GM23248 (cell line): ENCODE measurements at places on chromosomes 11 and 22. TPM values are rescaled to one million over a fixed set of nuclear protein-coding genes. Genes with fewer than 3 reads are reported as not detected.
A peak's percentile ranks its signal among the peaks of the same experiment; 100 is the strongest.

Gene FBXO7
- total RNA-seq = 82.3 and 89.2 TPM in 2 replicates

Gene TPH1
- total RNA-seq = not detected in 2 replicates

Gene SCGB1C1
- not detected in 2 replicates for total RNA-seq

DNA sequence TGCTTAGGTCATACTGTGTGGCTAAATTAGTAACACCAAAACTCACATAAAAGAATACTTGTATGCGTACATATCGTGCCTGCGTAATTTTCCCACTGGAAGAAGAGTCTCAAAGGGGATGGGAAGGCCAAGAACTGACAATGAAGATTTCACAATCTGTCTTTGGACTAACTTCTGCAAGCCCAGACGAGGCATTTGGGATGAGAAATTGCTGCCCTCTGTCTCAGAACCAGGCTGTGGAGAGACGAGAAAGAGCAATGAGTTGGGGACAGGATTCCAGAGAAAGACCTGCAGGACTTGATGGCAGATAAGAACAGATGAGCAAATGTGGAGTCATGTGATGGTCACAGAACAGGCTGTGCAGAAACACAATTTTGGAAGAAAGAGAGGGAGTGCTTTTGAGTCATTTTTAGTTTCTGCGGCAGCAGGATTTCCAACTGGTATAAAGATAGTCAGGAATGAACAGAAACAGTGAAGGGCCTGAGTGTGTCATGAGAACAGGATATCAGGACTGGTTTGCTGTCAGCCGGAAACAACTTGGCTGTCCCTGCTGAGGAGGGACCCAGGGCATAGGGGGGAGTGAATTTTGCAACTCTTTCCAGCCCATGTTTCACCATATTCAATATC, 82.7 kb upstream of the CTSC start:
- DNase-seq = peak; percentile 95
- H3K4me1 ChIP-seq = peaks cover 36% of the 10 kb centered on the region
- H3K4me3 ChIP-seq = peak overlapping the region; percentile 6
- H3K27me3 ChIP-seq = no peaks in the 10 kb centered on the region
- no peaks in the 10 kb centered on the region for H3K36me3 ChIP-seq

DNA sequence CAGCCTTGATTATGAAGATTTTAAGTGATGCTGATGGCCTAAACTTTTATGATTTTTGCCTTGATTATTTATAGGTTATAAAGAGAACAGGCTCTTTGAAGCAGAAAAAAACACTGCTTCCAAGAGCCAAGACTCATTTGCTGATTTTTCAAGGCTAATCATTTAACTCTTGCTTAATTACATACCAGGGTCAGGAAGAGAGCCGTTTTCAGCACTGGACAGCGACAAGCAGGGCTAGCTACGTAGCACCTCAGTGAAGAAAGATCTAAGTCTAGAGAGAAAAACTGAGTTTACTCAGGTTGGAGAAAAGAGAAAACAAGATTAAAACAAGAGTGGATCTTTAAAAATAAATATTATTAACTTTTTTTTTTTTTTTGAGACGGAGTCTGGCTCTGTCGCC, 615.4 kb upstream of the B3GAT1 start:
- peak; percentile 44 for DNase-seq
- H3K4me3 ChIP-seq = no peak overlapping the region

DNA sequence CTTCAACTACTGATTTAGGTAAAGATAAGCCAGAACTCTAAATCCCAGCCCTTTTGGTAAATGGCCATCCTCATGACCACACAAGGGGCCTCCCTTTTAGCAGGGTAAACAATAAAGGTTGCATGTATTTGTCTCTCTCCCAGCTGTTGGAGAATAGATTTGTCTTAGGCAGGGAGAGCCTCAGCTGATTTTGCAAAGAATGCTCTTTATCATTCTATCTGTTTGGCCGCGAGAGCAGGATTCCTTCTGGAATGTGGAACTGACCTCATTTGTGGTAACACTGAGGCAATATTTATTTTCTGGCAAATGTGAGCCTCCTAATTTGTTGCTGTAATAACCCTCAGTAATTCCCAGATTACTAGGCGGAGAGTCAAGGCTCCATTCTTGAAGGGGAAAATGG, 15.3 kb downstream of the PTS start:
- DNase-seq = peak; percentile 81
- no peak overlapping the region for H3K4me3 ChIP-seq
- H3K36me3 ChIP-seq = peaks cover 23% of the 10 kb centered on the region
- H3K4me1 ChIP-seq = peaks cover 14% of the 10 kb centered on the region; the same call in 1 of the 2 replicates
- no peaks in the 10 kb centered on the region for H3K27me3 ChIP-seq
- H3K27ac ChIP-seq = peak overlapping the region; percentile 26; the same call in 1 of the 2 replicates

DNA sequence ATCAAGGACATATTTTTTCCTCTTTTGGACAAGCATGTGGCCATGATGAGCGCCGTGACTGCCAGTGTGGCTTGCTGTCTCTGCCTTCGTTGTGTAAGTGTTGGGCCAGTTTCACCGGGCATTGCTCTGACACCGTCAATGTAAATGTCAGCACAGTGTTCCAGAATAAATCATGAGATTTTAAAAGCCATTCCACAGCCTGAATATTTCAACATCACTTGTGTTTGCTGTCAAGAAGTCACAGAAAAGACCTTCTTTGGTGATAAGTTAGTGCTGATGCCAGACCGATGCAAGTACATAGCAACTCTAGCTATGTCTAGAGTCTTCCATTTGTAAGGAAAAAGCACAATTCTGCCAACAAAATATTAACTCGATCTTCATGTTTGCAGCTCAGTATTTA, 467.8 kb downstream of the TBC1D22A start:
- H3K27ac ChIP-seq = no peak overlapping the region
- no peaks in the 10 kb centered on the region for H3K4me1 ChIP-seq
- no peak for DNase-seq
- no peak overlapping the region for H3K4me3 ChIP-seq
- no peaks in the 10 kb centered on the region for H3K36me3 ChIP-seq
- no peaks in the 10 kb centered on the region for H3K27me3 ChIP-seq

GRCh38 chr11:1228921-1229451, 6.1 kb downstream of the MUC5B start:
- H3K4me1 ChIP-seq = no peaks in the 10 kb centered on the region
- no peaks in the 10 kb centered on the region for H3K36me3 ChIP-seq
- no peaks in the 10 kb centered on the region for H3K27me3 ChIP-seq
- H3K27ac ChIP-seq = no peak overlapping the region
- no peak for DNase-seq

DNA sequence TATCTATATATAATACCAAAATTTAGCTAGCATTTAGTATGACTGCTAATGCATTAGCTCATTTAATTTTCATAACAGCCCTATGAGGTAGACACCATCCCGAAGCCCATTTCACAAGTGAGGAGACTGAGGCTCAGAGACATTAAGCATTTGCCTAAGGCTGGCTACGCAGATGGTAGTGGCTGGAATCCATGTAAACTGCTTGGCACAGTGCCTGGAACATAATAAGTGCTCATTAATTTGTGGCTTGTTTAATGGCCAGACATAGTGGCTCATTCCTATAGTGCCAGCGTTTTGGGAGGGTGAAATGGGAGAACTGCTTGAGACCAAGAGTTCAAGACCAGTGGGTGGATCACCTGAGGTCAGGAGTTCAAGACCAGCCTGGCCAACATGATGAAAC, 17.8 kb upstream of the TP53I11 start:
- H3K36me3 ChIP-seq = no peaks in the 10 kb centered on the region
- H3K4me1 ChIP-seq = no peaks in the 10 kb centered on the region
- H3K4me3 ChIP-seq = no peak overlapping the region
- DNase-seq = no peak

GRCh38 chr11:17554487-17554886, 7.4 kb downstream of the OTOG start:
- H3K27ac ChIP-seq = no peak overlapping the region
- no peak overlapping the region for H3K4me3 ChIP-seq
- no peaks in the 10 kb centered on the region for H3K4me1 ChIP-seq
- DNase-seq = no peak

GRCh38 chr11:88421530-88421929, 84.0 kb upstream of the CTSC start:
- H3K27me3 ChIP-seq = no peaks in the 10 kb centered on the region
- DNase-seq = peak; percentile 56
- no peak overlapping the region for H3K4me3 ChIP-seq
- H3K36me3 ChIP-seq = no peaks in the 10 kb centered on the region
- H3K4me1 ChIP-seq = peaks cover 36% of the 10 kb centered on the region

- no peak overlapping the region for H3K4me3 ChIP-seq
- H3K4me1 ChIP-seq = peaks cover 22% of the 10 kb centered on the region
- no peaks in the 10 kb centered on the region for H3K36me3 ChIP-seq
- H3K27ac ChIP-seq = no peak overlapping the region
- H3K27me3 ChIP-seq = no peaks in the 10 kb centered on the region
These were observed 30.0 kb upstream of the PTPRJ start for GRCh38 chr11:47950396-47950795.

DNA sequence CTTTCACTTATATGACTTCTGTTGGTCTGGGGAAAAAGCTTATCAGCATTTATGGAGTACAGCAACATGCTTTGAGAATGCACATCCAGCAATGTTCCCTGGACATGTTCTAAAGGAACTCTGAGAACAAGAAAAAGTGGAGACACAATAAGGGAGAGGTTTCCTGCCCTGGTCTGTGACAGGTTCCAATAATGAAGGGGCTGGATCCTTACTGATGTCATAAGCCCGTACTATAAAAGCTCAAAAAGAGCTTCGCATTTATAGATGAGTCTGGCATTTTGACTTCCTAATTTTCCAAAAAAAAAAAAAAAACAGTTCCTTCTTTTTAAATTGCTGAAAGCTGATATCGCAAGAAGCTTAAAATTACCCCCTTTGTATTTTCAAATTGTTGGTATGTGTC, 129.1 kb downstream of the MPPED2 start:
- H3K4me3 ChIP-seq = no peak overlapping the region
- no peaks in the 10 kb centered on the region for H3K4me1 ChIP-seq
- no peaks in the 10 kb centered on the region for H3K36me3 ChIP-seq
- DNase-seq = no peak
- no peaks in the 10 kb centered on the region for H3K27me3 ChIP-seq
